Activated T-helper 1 cell treated with anti-CD3 and anti-CD28 coated beads, Interleukin-2, amount 50 U/mL, for 16 hours (primary cell): ENCODE measurements at places on chromosomes 2 and 18.
A peak's percentile ranks its signal among the peaks of the same experiment; 100 is the strongest.

DNA sequence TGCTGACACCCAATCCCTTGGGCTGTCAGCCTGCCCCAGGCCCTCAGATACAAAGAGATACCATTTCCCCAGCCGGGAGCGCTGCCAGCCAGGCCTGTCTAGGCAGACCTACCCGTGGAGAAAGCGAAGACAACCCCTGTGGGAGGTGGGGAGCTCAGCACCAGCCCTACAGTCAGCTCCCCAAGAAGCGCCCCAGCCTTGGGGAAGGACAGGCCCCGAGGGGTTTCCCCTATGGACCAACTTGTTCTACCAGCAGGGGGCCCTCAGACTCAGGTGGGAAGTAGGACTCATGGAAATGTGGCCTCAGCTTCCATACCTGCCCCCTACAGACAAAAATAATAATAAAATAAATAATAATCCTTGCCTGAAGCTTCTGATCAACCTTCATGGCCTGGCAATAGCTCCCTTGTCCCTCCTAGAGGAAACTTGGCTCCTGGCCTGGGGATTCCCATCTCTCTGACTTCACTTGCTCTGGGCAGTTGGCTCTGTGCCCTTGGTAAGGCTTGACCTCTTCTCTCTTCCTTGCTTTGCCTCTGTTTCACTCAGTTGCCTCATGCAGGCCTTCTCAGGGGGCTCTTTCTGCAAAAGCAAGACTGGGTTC is 7.0 kb downstream of the SLC35F6 start:
- DNase-seq, result no peak

GRCh38 chr2:101568969-101569368 is 94.1 kb upstream of the RFX8 start:
- no peak for DNase-seq

DNA sequence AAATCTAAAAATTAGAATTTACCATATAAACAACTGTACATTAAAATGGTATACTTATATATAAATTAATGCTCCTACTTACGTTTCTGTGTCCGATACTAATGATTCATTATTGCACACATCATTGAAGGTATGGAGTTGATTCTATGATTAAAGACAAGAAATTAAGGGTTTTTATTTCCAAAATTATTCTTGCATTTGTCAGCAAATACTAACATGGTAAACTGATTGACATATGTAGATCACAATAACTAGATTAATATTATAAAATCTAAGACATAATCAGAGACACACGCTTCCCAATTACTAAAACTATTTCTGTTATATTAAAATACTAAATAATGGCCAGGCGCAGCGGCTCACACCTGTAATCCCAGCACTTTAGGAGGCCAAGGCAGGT is 92.6 kb downstream of the USP34 start:
- no peak for DNase-seq

DNA sequence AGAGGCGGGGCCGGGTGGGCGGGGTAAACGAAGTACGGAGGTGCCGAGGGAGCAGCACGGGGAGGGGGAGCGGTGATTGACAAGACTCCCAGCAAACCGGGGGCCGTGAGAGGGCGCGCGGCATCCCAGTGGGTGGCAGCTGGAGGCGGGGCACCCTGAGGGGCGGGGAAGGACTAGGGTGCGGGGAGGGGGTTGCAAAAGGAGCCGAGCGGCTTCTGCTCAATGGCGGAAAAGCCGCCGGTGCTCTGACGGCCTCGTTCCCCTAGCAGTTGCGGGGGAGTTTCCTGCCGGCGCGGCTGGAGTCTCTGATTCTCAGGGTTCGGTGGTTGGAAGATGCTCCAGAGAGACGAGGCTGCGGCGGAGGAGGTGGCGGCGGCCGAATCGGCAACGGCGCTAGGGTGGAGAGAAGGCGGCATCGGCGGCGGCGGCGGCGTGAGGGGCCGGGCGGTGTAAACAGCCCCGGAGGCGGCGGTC is at the start of gene PPM1B:
Gene PPM1B (plus strand): TSS at position 195 of the 474 bp plus-strand sequence. CDS start 32,325 bp downstream, outside the sequence.
- DNase-seq, result peak; percentile 100

DNA sequence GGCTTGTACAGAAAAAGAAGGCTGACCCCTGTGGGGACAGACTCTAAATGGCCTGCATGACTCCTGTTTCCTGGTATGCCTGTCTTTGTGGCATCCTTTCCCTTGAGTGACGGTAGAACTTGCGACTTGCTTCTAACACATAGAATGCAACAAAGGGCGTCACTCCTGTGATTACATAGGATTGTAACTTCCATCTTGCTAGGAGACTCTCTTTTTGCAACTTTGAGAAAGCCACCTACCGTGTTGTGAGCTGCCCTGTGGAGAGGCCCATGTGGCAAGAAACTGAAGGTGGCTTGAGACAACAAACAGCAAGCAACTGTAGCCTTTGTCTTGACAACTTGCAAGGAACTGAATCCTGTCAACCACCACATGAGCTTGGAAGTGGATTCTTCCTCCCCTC is 46.5 kb downstream of the THNSL2 start:
- DNase-seq, result no peak

- no peak for DNase-seq
These were observed 17.3 kb downstream of the CAPN10 start for GRCh38 chr2:240603846-240604245.
